ENCODE measurements at places on chromosomes 1 and 21.

DNA sequence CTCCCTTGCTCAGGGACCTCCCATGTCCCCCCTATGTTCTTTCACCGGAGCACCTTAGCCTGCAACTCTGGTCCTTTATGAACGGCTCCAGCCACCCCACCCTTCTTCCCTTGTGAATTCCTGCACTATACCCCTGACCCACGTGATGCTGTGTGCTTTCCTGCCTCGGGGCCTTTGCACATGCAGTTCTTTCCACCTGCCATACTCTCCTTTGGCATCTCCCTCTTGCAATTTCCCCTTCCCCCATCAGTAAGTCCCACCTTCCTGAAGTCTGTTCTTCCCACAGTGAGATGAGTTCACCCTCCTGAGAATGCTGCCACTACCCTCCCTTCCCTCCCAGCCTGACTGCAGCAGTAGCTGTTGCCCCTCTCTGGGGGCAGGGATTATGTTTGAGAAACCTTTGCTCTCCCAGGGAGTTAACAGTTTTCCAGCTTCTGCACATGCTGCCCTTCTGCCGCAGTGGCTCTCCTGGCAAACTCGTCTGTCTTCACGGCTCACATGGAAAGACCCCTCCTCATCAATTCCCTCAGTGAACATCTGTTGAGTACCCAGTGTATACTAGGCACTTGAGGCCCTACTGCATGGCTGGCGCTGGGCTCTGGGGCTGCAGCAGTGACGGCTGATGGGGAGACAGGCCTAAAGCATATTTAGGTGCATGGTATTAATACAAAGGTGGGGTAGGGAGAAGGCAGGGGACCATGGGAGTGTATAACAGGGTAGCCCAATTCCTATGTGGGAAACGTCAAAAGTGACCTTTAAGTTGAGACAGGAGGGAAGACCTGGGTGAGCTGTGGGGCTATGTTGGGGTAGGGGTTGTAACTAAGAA, 9.7 kb downstream of the ZNF362 start:
- DNase-seq: no peak

- no peak for DNase-seq
These were observed 475.5 kb downstream of the NPHP4 start for GRCh38 chr1:5516756-5517155.

DNA sequence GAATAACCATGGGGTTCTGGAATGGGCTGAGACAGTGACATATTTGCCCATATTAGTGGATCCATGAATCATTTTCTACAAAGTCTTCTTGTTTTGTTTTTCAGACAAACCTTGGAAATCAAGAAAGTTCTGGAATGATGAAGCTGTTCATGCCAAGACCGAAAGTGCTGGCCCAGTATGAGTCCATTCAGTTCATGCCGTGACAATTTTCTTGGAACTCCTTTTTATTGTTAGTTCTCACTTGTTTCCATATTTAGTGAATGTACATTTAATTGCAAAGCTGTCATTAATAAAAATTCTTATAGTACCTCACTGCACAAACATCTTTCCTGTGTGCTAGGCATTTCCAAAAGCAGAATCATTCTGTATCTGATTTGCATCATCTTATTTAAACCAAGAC, 100.6 kb upstream of the KCNJ15 start:
- no peak for DNase-seq

DNA sequence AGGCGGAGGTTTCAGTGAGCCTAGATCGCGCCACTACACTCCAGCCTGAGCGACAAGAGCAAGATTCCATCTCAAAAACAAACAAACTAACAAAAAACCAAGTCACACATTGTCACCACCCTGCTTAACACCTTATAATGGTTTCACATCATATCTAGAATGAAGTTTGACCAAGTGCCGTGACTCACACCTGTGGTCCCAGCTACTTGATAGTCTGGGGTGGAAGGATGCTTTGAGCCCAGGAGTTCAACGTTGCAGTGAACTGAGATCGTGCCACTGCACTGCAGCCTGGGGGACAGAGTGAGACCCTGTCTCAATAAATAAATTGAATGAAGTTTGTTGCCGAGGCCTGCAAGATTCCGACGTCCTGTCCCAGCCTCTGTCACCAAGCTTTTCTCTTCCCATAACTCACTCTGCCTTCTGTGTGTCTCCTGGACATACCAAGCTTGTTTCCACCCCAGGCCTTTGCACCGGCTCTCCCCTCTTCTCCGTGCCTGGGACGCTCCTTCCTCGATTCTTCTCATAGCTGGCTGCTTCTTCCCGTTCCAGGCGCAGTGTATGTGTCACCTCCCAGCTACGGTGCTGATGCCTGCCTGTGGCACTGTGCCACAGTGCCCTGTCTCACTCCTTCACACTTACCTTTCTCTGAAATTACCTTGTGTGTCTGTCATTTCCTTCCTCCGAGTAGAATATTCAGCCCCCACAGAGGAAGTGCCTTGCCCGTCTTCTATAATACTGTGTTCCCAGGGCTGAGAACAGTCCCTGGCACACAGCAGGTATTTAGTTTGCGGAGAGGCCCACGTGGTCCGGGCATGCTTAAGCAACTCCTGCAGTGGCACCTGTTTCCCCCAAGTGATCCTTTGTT, 3.8 kb upstream of the SELENON start:
- DNase-seq: peak; percentile 61

GRCh38 chr1:223513309-223513708, 120.1 kb downstream of the CCDC185 start:
- no peak for DNase-seq

- peak; percentile 23 for DNase-seq
These were observed 10.7 kb downstream of the WNT3A start for GRCh38 chr1:228017356-228018124.

- DNase-seq: no peak
These were observed 184.9 kb downstream of the NCAM2 start for GRCh38 chr21:21183092-21183491.

DNA sequence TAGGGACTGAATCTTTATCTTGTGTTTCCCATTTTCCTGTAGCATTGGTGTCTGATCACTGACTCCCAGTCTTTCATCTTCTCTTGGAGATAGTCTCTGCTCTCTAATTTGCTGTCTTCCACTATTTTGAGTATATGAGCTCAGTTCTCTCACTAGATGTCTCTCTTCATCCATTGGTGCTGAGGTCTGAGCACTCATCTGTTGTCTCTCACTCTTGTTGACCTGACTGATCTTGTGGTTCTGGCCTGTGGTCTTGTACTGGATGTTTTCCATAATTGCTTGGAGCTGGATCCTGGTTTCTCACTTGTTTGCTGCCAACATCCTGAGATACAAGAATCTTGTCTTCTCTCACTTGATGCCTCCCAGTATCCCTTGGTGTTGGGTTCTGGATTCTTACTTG, 25.1 kb upstream of the S100A11 start:
- DNase-seq: no peak

GRCh38 chr21:33259995-33260394, 6.2 kb upstream of the IL10RB start:
- DNase-seq: no peak

DNA sequence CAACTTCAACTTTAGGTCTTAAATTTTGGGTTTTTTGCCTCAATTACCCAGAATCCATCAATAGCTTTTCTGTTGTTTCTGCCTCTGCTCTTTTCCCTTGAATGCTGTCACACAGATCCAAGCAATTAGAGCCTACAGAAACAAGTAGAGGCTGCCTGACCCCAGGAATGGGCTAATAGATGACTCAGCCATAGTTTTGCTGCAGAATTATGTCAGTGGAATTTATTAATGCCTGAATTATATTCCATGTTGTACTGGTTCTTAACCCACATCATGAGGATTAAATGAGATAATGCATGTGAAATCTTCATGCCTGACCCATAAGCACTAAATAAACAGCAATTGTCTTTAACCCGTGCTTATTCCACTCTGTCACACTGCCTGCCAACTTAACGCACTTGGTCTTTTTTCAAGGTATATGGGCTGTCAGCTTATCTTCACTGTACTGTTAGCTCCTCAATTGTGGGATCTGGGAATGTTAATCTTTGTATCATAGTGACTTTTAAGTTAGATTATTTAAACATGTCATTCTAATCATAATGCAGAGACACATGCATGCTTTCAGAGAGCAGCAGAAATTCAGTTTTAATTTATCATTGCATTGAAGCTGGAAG, 213.3 kb downstream of the ROR1 start:
- no peak for DNase-seq

- DNase-seq: no peak
These were observed 28.8 kb downstream of the CHODL start for GRCh38 chr21:18273400-18273799.

DNA sequence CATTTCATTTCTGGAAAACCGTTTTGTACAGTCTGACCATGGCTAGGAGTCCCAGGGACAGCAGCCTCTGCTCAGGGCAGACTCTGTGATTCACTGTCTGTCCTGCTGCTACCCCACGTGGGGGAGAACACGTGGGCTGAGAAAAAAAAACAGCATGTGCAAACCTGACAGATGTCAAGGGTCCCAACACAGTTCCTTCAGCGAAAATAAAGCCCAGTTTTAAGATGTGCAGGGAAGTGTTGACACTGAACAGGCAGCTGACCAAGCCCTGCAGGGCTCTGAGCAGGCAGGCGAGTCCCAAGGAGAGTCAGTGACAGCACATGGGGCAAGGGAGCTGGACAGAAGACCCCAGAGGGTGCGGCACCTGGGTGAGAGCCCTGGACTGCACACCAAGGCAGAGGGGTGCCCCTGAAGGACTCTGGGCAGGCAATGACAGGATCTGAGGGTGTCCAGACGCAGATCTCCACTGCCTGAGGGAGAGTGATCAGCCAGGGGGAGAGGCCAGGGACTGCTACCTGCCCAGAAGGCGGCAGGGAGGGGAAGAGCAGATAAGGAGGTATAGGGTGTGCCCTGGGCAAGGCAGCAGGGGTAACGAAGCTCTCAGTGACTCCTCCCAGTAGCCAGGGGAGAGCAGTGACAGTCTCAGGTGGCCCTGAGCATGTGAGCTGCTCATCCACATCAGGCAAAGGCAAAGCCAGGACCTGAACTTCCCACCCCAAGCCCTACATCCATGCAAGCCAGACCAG, 5.1 kb upstream of the SPATC1L start:
- DNase-seq: no peak

DNA sequence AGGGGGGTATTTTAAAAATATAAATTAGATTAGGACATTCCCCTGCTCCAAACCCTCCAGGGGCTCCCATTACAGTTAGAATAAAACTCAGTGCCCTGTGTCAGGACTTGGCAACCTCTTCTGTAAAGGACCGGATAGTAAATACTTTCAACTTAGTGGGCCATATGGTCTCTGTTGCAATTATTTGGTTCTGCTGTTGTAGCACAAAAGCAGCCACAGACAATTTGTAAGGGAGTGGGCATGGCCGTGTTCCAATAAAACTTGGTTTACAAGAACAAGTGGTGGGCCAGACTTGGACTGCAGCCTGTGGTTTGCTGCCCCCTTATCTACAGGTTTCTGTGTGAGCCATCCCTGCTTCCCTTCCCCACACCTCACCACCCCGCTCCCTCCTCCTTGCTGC, 92.0 kb downstream of the ACTL8 start:
- no peak for DNase-seq

DNA sequence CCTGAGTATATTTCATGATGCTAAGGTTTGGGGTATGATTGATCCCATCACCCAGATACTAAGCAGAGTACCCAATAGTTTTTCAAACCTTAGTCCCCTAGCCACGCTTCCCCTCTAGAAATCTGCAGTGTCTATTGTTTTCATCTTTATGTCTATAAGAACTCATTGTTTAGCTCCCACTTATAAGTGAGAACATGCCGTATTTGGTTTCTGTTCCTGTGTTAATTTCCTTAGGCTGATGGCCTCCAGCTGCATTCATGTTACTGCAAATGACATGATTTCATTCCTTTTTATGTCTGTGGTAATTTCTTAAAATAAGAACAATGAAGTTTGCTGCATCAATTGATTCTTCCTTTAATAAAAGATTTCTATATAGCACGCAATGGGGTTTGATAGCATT, 301.3 kb downstream of the PLPP3 start:
- DNase-seq: no peak

DNA sequence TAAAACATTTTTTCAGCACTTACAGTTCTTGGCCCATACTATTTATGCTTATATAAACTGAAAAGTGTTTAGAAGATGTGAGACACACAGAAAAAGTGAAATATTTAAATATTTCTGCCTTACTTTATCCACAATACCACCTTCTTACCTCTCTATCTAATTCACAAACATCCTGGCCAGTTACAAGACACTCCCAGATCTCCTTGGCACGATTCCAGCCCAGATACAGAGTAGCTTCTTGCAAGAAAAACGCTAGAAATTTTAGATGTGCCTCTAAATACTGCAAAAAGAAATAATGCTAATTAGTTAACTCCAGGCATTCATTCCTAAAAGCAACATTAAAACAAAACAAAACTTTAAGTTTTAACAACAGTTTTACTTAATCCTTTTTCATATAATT, 68.4 kb downstream of the USP24 start:
- no peak for DNase-seq

- no peak for DNase-seq
These were observed 647.9 kb downstream of the PLA2G4A start for GRCh38 chr1:187476671-187477070.

GRCh38 chr1:206814716-206815341, 42.5 kb upstream of the IL10 start:
- no peak for DNase-seq

DNA sequence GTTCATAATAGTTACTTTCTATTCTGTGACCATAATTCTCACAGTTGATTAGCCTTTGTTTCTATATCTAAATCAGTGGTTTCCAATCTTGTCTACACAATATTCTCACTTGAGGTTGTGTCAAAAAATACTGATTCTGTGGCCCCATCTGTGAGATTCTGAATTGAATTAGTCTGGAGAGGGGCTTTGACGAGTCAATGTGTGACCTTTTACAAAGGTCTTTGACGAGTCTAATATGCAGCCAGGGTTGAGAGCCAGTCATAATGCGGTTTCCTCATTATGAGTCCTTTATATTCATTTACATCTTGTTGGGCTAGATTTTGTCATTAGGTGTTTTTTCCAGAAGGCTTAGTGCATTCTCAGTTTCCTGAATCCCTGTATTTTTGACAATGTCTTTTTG, 19.7 kb downstream of the FCRL5 start:
- DNase-seq: no peak

DNA sequence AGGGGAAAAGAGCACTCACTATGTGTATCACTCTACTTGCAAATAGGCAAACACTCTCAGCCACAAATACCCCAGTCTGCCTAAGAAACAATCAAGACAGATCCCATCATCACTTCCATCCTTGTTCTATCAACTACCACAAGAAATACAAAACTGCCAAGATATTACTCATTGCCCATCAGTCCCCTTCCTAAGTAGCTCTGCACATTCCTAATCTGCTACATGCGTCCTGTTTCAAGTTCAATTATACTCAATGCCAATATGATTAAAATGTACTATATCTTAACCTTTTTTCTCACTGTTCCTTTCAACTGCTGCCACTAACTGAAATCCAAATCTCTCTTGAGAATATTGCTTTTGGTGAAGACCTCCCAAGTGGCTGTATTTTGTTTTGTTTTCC, 1688.4 kb downstream of the PLA2G4A start:
- no peak for DNase-seq

DNA sequence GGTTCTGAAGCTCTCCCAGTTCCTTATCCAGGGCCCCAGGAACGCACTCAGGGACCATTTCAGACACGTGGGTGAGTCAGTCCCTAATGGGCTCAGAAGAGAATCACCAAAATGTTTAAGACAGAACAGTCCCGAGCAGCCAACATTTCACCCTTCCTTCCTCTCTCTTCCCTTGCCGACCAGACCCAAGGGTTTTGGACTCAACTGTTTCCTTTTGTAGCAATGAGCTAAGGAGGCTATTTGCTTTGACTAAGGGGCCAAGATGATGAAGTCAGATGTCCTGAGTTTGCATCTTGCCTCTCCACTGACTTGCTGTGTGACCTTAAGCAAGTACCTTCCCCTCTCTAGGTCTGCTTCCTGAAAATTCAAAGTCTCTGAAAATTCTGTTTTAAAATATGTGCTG, 472.3 kb upstream of the VAMP3 start:
- no peak for DNase-seq

GRCh38 chr1:224256640-224257039, 73.3 kb downstream of the NVL start:
- DNase-seq: no peak
